ENCODE measurements at places on chromosomes 1 and 21. TPM values are rescaled to one million over a fixed set of nuclear protein-coding genes. Genes with fewer than 3 reads are reported as not detected.

Gene CD52
- polyA plus RNA-seq, result 31.1 TPM

Gene PRRX1
- 1.7 TPM for polyA plus RNA-seq

Gene B3GALT5
- polyA plus RNA-seq, result 7.6 TPM

Gene FAM72B
- 2.1 TPM for polyA plus RNA-seq

Gene NPHS2
- 0.22 TPM for polyA plus RNA-seq

Gene CXADR
- polyA plus RNA-seq, result 64.8 TPM

Gene OR4F16
- polyA plus RNA-seq, result not detected

Gene PFKFB2
- 28.2 TPM for polyA plus RNA-seq

Gene FCRL1
- not detected for polyA plus RNA-seq

Gene USP25
- 22.8 TPM for polyA plus RNA-seq
